ENCODE measurements at places on chromosomes 7 and 10.

GRCh38 chr10:68330852-68331454 is 911 bp upstream of the HNRNPH3 start:
- DNase-seq = peak; percentile 90

- no peak for DNase-seq
These were observed 22.1 kb upstream of the CCNJ start for GRCh38 chr10:96021332-96021731.

DNA sequence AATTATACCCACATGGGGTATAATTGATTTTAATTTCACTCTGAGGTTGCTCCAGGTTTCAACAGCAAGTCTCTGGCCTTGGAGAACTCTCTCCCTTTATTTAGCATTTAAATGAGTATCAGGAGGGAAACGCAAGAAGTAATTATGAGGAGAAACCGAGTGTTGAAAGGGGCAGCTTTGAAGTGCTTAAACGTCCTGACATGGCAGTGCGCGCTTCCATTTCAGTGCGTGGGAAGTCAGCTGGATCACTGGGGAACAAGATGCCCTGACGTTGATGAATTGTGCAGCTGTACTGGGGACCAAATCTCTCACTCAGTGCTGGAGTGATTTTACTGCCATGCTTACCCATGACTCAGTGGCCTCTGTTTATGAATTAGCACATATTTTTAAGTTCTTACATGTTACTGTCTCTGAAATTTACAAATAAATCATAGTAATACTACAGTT is 106.0 kb upstream of the PRR15 start:
- no peak for DNase-seq

DNA sequence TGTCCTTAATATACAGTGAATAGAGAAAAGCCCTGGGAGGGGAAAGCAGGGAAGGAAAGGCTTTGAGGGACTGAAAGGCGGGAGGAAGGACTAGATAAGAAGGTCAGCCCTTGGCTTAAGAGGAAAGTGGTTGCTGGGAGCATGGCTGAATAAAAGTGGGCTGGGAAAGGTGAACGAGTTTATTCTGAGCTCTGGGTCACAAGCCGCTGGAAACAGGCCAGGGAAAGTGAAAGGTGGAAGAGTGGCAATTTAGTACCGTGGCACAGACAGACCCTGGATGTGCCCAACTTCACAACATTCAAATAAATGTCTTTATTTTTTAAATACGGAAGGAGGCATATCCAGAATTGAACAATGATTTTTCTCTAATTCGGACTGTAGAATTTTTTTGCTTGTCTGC is 39.7 kb downstream of the TAC1 start:
- DNase-seq = no peak

DNA sequence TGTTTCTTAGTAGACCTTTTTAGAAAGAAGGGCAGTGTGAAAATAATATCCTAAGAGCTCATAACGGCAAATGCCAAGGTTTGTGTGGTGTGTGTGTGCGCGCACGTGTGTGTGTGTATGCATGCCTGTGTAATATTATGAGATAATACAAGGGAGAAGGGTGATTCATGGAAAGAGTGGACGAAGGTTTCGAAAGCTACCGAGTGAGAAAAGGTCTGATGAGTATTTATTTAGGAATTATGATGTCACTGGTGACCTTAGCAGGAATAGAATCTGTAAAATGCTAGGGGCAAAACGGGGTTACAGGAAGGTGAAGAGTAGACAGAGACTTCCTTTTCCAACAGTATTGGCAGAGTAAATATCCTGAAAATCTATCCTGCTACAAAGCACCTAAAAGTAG is 107.3 kb downstream of the AHR start:
- DNase-seq = no peak

DNA sequence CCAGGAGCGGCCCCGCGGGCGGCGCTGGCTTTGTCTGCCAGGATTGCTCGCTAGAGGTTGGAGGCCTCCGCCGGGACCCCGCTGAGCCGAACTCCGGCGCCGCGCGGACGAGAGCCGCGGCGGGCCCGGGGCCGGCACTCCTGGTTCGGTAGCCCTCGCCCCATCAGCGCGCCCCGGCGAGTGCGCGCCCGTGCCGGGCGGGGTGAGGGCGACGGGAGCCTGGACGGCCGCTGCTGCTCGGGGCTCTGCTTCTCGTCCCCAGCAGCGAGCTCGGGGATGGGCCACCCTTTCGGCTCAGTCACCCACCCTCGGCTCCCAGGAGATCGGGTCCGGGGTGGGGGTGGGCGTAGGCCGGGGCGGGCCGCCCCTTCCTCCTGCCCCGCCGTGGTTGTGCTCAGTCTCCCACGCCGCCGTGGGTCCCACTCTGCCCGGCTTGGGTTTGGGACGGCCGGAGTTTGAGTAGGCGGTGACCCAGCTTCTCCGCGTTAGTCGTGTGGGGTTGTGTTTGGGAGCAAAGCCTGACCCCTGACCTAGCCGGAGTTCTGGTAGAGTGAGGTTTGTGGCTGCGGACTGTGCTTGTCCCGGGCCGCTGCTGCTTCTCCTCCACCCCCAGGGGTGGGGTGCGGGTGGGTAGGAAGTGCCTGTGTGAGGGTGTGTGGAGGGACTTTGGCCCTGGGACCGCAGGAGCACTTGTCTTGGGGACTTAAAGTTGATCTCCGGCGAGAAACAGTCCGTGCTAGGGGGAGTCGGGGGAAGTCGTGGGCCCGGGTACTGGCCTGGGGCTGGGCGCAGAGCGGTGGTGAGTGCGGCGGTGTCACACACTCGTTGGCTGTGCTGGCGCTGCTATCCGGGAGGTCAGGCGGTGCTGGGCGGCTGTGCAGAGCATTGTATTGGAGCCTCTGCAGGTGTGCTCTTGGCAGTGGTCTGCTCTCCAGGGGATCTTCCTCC is 677 bp downstream of the TSPAN14 start:
- peak; percentile 50 for DNase-seq

DNA sequence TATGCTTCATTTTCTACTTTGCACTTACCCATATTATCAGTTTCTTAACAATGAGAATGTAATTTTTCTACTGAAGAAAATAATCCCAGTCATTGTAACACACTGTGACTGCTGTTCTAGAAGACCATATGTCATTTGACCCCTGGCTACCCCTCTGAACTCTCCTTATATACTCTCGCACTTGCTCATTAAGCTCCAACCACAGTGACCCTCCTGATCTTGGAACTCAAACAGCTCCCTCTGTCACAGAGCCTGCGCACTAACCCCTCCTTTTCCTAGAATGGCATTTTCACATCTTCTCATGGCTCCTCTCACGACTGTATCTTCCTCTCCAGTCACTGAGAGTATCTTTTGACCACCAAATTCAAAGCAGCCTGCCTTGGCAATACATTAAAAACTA is 169.7 kb downstream of the CACNA2D1 start:
- no peak for DNase-seq

DNA sequence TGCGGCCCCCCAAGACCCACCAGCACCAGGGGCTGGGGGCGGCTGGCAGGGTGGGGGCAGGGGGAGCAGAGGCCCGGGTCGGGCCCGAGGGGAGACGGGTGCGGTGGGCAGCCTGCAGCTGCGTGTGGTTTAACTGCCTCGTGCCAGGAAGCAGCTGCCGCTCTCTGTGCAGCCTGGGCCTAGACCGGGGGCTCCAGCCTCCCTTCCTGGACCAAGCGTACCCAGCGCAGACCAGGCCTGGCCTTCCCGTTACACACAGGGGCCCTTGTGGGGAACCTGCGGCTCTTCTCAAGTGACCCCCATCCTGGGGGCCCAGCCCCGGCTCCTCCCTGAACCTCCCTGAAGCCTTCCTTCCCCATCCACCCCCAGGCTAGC is 6.6 kb upstream of the INTS1 start:
- no peak for DNase-seq

DNA sequence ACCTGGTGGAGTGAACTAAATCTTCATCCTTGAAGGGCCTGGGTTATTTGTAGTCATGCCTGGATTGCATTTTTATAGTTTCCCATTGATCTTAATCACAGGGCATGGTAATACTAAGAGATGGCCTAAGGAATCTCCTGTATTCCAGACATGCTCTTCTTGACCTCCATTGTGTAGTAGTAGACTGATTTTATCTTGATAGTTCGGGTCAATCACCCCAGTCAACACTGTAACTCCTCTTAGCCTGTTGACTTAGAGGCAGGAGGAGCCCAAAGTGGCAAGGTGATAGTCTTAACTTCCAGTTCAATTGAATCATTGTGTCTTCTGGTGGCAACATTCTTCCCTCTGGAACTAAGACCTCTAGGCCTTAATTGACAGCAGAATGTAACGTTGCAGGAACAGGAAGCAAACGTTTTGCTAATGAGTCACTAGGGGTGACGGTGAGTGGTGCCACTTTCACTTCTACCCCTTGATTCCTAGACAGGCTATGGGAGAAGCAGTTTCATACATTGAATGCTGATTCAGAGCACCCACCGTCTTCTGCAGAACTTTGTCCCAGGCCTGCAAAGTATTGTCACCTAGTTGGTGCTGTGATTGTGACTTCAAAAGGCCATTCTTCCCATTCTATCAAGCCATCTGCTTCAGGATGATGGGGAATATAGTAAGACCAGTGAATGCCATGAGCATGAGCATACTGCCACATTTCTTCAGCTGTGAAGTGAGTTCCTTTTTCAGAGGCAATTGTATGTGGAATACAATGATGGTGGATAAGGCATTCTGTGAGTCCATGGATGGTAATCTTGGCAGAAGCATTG is 24.0 kb upstream of the PAPSS2 start:
- DNase-seq = no peak

DNA sequence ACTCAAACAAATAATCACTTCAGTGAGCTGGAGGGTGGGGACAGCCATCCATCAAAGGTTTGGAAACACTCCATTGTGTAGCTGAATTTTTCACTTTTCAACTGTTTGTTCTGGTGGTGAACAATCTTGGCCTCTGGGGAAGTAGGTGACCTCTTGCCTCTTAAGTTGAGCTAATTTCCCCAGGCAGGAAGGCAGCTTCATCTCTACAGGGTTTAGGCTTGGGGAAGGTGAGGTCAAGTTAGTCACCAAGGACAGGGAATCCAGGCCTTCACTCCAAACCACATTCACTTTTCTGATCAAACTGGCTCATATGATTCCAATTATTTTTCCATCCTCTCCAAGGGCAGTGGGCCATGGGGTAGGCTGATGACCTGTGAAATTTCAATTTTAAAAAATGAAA is 138.3 kb upstream of the HABP2 start:
- no peak for DNase-seq

DNA sequence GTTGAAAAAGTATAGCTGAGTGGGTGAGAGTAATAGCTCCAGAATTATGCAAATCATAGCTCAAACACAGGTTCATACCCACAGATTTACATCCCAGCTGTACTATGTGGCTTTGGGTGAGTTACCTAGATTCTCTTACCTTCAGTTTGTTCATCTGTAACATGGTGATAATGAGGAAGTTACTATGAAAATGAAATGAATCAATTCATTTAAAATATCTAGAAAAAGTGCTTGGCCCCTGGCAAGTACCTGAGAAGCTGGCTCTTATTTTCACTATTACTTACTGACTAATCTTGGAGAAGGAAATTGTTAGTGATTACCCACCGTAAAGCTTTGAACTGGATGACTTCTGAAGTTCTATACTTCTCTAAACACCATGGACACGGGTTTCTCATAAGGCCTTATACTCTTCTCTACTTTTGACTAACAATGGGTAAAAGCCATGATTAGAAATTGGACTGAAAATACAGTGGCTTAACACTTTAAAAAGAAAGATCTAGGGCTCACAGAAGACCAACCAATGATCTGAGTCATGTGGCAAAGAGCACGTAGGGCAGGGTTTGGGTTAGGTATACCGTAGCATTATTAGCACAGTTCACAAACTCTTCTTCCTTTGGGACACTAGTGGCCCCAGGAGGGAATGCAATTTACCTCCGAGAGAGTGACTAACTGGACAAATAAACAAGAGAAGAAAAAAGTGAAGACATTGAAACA is 149.2 kb downstream of the PLPP4 start:
- no peak for DNase-seq

- no peak for DNase-seq
These were observed 14.7 kb downstream of the MMS19 start for GRCh38 chr10:97483506-97483905.

- DNase-seq = no peak
These were observed 197.4 kb downstream of the KBTBD2 start for GRCh38 chr7:32694182-32694581.

Data from lung (tissue), 17 donors.